A549 (cell line): ENCODE measurements at places on chromosomes 2 and 18.

DNA sequence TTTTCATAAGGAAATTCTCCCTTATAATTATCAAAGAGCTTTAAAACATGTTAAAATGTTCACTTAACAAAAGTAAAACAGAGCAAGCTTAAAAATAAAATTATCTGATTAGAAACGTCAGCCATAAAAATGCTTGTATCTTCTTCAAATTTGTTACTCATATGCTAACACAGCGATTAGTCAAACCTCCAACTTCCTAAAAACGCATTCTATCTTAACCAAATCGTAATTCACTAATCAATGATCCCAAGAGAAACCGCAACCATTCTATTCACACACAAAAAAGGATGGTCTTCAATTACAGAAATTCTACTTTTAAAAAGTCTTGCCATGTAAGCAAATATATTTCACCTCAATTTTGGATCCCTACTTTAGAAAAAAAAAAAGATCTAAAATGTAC is 1.9 kb downstream of the STK17B start:
- DNase-seq: no peak

DNA sequence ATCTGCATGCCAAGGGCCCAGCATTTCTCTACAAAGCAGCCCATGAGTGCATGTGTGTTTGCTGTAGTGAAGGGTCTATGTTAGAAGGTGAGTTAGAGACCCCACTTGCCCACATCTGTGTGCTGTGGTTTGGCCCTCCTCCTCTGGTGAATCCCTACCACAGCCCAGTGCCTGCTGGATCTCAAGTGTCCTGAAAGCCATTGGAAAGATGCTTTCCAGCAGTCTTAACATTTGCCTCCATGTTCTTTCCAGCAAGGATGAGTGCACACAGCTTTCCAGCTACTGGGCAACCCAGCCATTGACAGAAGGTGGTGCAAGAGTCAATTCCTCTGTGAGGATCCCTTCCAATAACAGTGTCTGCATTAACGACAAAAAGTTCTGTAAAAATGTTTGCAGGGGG is 13.6 kb downstream of the CRIM1 start:
- DNase-seq: no peak

GRCh38 chr18:46246101-46246500 is 141.9 kb downstream of the HAUS1 start:
- DNase-seq: no peak

DNA sequence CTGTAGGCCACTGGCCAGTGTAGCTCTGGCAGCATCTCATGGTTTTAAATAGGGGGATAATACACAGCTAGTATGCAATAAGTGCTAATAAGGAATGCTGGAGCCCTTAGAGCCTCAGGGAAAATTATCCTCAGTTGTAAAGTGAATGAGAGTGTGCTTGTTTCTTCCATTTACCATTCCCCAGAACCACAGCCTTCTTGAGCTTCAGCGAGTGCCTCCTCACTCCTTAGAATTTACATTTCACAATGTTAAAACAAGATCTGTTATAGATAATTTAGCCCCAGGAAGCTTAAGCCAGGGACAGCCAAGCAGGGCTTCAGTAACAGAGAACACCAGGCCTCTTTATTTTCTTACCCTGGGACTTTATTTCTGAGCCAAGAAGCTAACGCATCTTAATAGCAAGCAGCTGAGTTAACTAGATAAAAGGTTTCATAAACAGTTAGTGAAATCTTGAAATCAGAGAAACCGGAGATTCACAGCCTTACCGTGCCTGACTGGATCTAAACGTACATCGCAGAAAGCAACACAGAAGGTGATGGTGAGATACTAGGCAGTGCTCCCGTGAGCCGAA is 535.2 kb downstream of the TDRD15 start:
- no peak for DNase-seq

DNA sequence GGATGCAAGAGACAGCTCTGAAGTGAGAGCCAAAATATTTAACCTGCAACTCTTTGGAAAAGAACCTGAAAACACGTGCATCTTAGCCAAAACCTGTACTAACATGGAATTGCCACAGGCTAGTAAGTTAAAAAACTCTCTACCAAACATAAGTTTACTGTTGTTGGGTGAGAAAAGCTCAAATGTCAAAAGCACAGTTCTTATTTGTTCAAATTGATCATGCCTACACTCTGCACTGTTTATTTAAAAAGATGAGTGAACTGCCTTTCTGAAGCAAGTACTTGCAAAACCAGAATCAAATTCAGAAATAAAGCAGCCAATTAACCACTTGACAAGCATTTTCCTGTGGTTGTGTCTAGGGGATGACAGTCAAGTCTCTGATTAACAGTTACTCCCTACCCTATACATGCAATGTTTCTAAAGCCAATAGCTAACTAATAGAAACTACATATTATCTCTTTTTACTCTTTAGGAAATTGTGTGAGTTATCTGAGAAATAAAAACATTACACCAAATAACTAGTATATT is 5.6 kb downstream of the IKZF2 start:
- no peak for DNase-seq

DNA sequence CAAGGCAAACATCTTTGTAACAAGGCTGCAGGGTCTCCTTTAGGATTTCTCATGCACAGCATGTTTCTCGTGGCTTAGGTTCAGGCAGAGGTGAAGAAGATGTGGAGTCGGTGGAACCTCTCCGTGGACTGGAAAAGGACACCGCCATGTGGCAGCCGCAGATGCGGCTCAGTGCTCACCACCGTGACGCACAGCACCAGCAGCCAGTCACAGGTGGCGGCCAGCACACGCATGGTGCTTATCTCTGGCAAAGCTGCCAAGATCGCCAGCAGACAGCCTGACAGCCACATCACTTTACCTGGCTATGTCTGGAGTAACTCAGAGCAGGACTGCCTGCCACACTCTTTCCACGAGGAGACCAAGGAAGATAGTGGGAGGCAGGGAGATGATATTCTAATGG is 86.6 kb downstream of the PTH2R start:
- no peak for DNase-seq
